ENCODE measurements at places on chromosomes 6 and 20.
A peak's percentile ranks its signal among the peaks of the same experiment; 100 is the strongest.

DNA sequence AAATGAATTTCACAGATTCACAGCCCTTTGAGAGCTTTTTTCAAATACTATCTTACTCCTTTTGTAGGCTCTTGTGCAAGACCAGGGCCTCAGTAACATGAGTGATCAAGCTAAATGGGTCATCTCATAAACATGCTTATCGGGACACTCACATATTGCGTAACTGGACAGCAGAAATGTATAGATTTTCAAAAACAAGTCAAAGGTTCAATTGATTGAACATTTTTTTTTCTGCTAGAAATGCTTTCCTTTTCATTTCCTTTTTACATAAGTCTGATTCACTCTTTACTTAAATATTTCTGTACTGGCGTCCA lies 8.7 kb upstream of the SALL4 start:
- DNase-seq = no peak
- H3K36me3 ChIP-seq = no peaks in the 10 kb centered on the region
- no peaks in the 10 kb centered on the region for H3K27me3 ChIP-seq
- H3K27ac ChIP-seq = no peak overlapping the region
- no peaks in the 10 kb centered on the region for H3K4me1 ChIP-seq

- H3K4me1 ChIP-seq = no peaks in the 10 kb centered on the region
- no peak overlapping the region for H3K27ac ChIP-seq
- H3K4me3 ChIP-seq = no peak overlapping the region
- DNase-seq = no peak
- H3K27me3 ChIP-seq = no peaks in the 10 kb centered on the region
These were observed 83.0 kb downstream of the SLC22A3 start for GRCh38 chr6:160431226-160431625.

DNA sequence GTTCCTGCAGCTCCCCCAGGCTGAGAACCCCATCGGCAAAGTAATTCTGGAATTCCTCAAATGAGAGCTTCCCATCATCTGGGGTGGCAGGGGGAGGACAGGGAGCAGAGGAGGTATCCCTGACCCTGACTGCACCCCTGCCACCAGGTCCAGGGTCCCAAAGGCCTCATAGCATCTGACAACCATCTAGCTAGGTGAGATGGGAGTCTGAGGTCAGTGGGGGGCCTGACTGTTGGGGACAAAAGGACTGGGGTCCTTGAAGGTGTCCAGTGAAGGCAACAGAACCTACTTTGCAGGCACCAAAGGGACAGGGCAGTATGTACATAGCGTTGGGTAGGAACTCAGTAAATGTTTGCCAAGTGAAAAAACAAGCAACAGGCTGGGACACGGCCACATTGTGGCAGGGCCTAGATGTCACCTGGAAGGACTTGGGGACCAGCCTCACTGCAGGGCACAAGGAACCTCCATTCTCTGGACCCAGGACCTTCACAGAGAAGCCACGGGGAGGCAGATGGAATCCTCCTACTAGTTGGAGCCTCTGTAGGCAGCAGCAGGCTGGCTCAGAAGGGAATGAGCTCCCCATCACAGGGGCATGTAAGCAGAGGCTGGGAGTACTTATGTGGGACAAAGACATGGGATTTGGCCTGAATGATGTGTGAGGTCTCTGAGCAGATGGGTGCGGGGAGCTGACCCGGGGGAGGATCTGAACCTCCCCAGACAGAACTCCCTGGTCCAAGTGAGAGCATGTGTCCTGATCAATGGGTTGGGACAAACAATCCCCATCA lies 3.3 kb downstream of the NECAB3 start:
- H3K27ac ChIP-seq = no peak overlapping the region
- no peak overlapping the region for H3K4me3 ChIP-seq
- DNase-seq = peak; percentile 3
- H3K36me3 ChIP-seq = no peaks in the 10 kb centered on the region
- H3K4me1 ChIP-seq = peaks cover 28% of the 10 kb centered on the region
- no peaks in the 10 kb centered on the region for H3K27me3 ChIP-seq

DNA sequence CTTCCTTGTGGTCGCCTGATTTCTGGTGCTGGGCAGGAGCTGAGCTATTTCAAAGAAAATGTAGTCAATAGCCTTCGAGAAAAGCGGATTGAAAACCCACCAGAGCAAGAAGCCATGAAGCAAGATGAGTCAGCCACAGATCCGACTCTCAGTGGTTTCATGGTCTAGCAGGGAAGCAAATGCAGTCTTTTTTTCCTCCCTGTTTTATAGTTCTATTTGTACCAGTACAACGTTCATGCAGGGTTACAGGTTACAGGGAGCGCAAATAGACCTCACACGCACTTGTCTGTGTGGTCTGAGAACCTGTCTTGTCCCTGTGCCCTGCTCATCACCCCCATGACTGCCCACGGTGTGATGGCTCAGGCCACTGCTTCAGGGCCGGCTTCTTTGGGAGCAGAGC lies 309.8 kb upstream of the SUPT3H start:
- no peak for DNase-seq
- no peaks in the 10 kb centered on the region for H3K4me1 ChIP-seq
- H3K4me3 ChIP-seq = no peak overlapping the region
- no peak overlapping the region for H3K27ac ChIP-seq
- no peaks in the 10 kb centered on the region for H3K27me3 ChIP-seq

DNA sequence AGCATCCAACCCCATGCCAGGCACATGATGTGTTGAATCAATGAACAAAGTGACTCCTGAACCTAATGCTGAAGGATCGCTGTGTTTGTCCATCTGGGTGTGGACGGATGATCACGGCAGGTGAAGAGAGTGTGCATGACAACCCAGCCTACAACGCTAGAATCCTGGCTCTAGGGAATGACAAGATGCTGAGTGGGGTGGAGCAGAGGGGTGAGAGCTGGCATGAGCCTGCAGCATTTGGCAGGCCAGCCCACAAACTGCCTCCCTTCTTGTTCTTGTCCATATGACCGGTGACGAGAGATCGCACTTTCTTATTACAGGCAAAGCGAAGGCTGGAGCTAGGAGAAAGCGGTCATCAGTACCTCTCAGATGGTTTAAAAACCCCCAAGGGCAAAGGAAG lies 54.7 kb upstream of the CDKAL1 start:
- no peak overlapping the region for H3K27ac ChIP-seq
- no peak for DNase-seq
- no peaks in the 10 kb centered on the region for H3K27me3 ChIP-seq

DNA sequence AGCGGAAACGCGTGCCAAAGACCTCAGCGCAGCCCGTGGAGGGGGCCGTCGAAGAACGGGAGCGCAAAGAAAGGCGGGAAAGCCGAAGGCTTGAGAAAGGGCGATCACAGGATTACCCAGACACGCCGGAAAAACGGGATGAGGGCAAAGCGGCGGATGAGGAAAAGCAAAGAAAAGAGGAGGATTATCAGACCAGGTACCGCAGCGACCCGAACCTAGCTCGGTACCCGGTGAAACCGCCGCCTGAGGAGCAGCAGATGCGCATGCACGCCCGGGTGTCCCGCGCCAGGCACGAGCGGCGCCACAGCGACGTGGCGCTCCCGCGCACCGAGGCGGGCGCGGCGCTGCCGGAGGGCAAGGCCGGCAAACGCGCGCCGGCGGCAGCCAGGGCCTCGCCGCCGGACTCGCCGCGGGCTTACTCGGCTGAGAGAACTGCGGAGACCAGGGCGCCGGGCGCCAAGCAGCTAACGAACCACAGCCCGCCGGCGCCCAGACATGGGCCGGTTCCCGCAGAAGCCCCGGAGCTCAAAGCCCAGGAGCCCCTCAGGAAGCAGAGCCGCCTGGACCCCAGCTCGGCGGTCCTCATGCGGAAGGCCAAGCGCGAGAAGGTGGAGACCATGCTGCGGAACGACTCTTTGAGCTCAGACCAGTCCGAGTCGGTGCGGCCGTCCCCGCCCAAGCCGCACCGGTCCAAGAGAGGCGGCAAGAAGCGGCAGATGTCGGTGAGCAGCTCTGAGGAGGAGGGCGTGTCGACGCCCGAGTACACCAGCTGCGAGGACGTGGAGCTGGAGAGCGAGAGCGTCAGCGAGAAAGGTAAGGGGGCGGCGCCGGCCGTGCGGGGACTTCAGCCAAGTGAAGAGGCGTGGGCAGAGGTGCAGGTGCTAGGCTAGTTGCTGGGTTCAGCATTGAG lies 296.2 kb downstream of the RIMS1 start:
- H3K27ac ChIP-seq = peak overlapping the region; percentile 5
- peak; percentile 91 for DNase-seq
- peak overlapping the region; percentile 63 for H3K4me3 ChIP-seq
- no peaks in the 10 kb centered on the region for H3K27me3 ChIP-seq
- H3K36me3 ChIP-seq = no peaks in the 10 kb centered on the region

DNA sequence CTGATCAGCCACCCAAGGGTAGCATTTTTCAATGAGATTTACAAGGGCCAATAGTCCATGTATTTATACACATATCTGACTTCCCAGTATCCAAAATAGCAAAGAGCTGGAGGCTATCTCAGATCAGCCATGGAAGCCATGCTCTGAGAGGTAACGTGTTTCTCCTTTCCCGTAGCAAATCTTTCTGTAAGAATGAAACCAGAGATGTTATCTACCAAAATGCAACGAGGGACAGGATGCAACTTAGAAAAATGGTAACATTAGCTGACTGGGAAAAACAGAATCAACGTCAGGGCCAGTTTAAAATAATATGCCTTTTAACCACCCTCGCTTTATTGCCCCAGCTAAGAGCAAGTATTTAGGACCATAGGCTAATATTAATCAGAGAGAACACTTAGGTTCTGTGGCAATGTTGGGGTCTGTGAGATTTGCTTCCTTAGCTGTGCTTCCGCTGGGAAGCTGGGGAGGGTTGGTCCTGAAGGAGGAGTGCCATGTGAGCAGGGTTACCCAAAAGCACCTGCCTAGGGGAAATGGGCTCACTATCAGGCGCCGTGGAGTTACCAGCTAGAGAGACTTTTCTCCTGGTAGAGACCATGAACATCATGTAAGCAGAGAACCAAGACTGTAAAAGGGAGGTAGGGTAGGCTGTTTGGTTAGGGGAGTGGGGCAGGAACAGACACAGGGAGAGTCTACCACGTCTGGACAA lies 1.2 kb downstream of the ZNF831 start:
- H3K4me1 ChIP-seq = no peaks in the 10 kb centered on the region
- no peak overlapping the region for H3K27ac ChIP-seq
- H3K4me3 ChIP-seq = no peak overlapping the region

DNA sequence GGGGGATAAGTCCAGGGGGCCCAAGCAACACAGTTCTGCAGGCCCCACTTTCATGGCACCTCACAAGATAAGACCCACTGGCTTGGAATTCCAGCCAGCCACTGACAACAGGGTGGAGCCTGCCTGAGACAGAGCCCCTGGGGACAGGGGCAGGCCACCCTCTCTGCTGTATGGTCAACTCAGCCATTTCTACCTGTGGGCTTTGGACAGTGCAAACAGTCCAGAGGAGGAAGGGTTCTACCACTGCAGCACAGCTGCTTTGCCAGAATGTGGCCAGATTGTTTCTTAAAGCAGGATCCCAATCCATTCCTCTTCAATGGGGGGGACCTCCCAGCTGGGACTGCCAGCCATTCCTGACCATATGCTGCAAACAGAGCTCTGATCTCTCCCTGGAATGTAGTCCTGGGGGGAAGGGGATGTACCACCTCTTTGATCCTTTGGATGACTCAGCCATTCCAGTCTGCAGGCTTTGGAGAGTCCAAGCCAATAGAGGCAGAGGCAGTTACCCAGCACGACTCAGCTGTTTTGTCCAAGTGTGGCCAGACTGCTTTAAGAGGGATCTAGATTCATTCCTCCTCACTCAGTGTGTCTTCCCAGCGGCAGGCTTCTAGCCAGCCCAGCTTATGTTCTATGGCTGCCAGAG lies 842.2 kb downstream of the EPHA7 start:
- no peak for DNase-seq
- H3K36me3 ChIP-seq = no peaks in the 10 kb centered on the region
- no peaks in the 10 kb centered on the region for H3K4me1 ChIP-seq

GRCh38 chr6:113450061-113450465 lies 407.1 kb upstream of the MARCKS start:
- no peaks in the 10 kb centered on the region for H3K36me3 ChIP-seq
- H3K27me3 ChIP-seq = no peaks in the 10 kb centered on the region

- no peak overlapping the region for H3K4me3 ChIP-seq
- DNase-seq = no peak
- H3K27ac ChIP-seq = no peak overlapping the region
- no peaks in the 10 kb centered on the region for H3K36me3 ChIP-seq
- H3K27me3 ChIP-seq = peaks cover 100% of the 10 kb centered on the region
These were observed 23.6 kb upstream of the STX16 start for GRCh38 chr20:58627212-58628072.

DNA sequence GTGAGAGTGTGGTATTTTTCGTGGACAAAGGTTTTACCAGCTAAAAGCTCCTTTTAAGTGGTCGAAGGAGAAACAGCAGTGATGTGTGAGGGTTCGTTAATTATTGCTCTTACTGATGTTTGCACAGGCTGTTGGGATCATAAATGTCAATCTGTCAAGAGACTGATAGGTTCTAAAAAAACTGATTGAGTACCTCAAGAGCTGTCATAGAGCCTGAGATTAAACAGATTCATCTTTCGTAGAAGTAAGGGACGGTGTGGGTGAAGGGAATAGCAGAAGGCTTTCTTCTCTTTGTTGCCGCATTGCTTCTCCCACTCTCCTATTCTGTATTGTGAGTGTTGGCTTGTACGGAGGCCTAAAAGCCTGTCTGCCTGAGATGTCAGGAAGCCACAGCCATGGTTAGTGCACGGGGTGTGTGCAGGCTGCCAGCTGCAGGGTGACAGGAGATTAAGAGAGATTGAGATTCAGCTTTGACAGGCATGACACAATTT lies 291.0 kb downstream of the ZFAND3 start:
- H3K4me3 ChIP-seq = no peak overlapping the region
- H3K27me3 ChIP-seq = no peaks in the 10 kb centered on the region
- no peaks in the 10 kb centered on the region for H3K36me3 ChIP-seq
